ENCODE measurements at places on chromosomes 6 and 20.

DNA sequence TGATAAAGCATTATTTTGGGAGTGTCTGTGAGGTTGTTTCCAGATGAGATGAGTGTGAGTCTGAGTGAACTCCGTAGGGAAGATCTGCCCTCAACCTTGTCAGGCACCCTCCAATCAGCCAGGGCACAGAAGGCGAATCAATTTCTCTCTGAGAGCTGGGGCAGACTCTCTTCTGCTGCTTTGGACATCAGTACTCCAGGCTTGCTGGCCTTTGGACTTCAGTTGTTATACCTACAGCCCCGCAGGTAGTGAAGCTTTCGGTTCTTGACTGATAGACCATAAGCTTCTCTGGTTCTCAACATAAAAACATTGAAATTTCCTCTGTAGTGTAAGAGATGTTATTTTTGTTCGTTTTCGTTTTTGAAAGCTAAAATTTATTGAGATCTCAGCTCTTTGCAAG is 71.4 kb downstream of the MAFB start:
- DNase-seq: no peak

DNA sequence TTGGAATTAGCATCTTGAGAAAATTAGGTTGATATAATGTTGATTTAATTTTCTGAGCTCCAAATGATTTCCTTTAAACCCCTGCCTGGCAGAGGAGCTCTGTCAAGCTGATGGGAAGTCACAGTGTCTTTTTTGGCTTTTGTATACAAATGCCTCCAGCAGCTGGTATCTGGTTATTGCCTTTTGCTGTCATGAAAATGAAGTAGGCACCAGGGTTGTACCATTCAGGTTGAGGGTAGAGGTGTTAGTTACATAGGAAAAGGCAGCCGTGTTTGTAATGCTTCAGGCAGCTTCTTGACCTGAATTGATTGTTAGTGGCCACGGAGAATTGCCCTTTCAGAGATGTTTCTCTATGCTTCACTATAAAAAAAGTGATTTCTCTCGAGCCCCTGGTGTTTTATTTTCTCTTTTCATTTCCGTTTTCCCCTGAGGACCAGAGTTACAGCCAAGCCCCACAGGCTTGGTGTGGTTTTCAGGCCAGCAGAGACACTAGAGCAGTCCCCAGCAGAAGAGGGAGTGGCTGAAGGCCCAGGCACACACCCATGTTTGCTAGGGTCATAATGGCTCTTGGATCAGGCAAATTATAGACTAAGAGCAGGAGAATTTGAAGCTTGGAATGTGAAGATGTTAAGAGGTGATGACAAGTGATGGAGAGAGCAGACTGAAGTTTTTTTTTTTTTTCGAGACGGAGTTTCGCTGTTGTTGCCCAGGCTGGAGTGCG is 21.6 kb downstream of the CMTR1 start:
- no peak for DNase-seq

DNA sequence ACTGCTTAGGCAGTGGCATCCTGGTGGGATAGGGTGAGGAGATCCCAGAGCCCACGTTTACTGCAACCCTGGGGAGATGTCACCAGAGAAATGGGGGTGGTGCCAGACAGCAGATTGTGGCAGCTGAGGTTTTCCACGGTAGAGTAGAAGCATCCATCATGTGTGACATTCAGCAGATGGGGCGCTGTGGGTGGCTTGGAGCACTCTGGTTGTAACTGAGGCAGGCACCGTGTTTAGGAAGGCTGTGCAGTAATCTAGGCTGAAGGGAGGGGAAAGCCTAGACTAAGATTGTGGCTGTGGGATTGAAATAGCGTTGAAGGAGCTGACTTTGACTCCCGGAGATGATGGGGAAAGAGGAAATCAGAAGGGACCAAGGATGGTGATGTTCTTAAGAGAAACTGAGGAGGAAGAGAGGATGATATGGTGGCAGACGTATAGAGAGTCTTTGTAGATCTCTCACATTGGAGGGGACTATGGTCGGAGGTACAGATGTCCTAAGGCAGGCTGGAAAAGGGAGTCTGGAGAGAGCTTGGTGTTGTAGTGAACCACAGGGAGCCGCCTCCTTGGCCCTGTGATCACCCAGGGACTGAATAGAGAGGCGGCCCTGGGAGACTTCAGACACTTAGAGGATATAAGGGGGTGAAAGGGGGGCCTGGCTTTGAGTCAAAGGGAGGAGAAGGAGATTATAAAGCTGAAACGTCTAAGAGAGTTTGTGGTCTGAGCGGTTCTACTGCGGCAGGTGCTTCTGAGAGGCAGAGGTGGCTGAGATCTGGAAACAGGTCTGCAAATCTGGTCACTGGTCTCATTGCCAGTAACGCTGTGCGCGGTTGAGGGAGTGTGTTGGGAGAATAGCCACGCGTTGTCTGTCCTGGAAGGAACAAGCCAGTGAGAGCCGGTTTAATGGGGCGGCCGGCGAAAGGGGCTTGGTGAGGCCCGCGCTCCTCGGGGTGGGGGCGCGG is 792 bp upstream of the MICA start:
- no peak for DNase-seq

GRCh38 chr6:79034865-79035264 is 43.2 kb downstream of the PHIP start:
- no peak for DNase-seq

- no peak for DNase-seq
Measured at GRCh38 chr6:150685860-150686259, 86.2 kb downstream of the PLEKHG1 start.

- DNase-seq: no peak
Measured at GRCh38 chr6:168370310-168370991, 50.9 kb upstream of the DACT2 start.

- DNase-seq: no peak
Measured at GRCh38 chr6:169857343-169858292, 106.2 kb downstream of the ERMARD start.

DNA sequence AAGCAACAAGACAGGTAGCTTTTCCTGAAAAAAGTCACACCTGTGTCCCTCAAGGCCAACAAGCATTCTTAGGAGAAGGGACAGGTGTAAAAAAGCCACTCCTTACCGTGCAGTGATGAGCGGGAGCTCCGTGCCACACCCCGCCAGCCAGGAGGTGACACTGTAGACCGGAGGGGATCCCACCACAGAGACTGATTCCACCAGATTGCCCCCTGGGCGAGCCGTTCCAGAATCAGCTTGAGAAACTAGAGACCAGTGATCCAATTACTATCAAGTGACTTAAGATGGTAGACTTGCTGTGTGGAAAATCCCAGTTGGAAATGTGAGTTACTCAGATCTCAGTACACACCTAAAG is 37.4 kb downstream of the PKHD1 start:
- DNase-seq: no peak

DNA sequence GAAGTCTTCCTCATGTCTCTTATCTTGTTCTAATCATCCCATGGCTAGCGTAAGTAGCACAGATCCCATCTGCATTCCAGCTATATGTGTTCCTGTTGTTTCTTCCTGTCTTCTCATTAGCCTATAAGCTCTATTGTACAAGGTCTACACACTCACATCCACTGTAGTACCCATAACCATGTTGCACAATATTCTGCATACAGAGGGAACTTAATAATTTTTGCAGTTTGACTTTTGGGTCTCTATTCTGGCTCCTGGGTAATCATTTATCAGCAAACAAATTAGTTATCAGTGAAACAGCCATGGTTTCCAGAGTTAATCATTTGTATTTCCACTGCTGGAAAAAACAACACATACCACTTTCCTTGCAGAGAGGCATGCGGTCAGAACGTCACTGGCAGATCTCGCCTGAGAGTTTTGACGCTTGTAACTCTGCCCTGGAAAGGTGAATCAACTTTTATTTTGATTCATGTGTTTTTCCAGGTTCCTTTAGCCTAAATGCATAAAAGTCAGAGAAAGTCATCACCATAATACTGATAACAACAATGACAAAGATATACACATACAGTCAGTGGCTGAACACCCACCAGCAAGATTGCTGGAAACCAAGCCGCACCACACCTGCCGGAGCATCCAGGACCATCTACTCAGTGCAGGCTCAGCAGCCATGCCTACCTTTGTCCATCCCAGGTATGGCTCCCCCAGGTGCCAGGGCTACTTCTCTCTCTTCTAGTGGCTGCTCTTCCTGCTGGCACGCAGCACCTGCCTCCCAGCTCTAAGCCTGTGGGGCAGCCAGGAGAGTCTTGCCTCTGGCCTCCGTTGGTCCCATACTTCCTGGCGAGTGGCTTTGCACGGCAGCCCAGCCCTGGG is 158.2 kb downstream of the QRSL1 start:
- no peak for DNase-seq

DNA sequence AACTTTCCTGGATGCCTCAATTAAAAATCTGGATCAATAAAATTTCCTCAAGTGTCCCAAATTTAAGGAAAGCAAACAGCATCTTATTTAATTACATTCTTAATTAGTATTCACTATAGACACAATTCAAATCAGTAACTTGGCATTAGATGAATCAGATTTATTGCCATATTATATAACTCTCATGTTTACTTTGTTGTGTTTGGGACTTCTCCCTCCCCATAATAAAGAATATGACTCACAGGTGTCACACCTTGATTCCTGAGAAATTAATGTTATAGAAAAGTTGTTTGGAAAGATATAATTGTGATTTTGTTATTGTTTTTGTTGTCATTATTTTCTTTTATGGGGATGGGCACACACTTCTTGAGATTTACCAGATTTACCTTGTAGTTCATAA is 18.4 kb downstream of the EYA4 start:
- no peak for DNase-seq
